Ascending aorta (tissue), 2 donors: ENCODE measurements at places on chromosomes 2 and 18.

GRCh38 chr2:122132147-122132691 is 376.8 kb downstream of the TSN start:
- no peaks in the 10 kb centered on the region for H3K27me3 ChIP-seq
- no peaks in the 10 kb centered on the region for H3K36me3 ChIP-seq
- H3K4me3 ChIP-seq: no peak overlapping the region
- no peak overlapping the region for H3K27ac ChIP-seq
- H3K4me1 ChIP-seq: no peaks in the 10 kb centered on the region
- no peak for DNase-seq

GRCh38 chr2:10493634-10494281 is 45.6 kb upstream of the ODC1 start:
- H3K27me3 ChIP-seq: no peaks in the 10 kb centered on the region
- DNase-seq: no peak
- H3K4me1 ChIP-seq: no peaks in the 10 kb centered on the region
- no peak overlapping the region for H3K27ac ChIP-seq
- no peaks in the 10 kb centered on the region for H3K36me3 ChIP-seq
- no peak overlapping the region for H3K4me3 ChIP-seq

- H3K4me1 ChIP-seq: no peaks in the 10 kb centered on the region
- H3K27me3 ChIP-seq: no peaks in the 10 kb centered on the region
- H3K4me3 ChIP-seq: no peak overlapping the region
- H3K27ac ChIP-seq: no peak overlapping the region
- no peak for DNase-seq
These were observed 83.5 kb downstream of the ROCK2 start for GRCh38 chr2:11260979-11261378.

GRCh38 chr2:201128033-201128432 is 12.1 kb downstream of the CFLAR start:
- peak overlapping the region; percentile 59 for H3K27ac ChIP-seq
- H3K36me3 ChIP-seq: peaks cover 5% of the 10 kb centered on the region
- no peak overlapping the region for H3K4me3 ChIP-seq
- DNase-seq: no peak

DNA sequence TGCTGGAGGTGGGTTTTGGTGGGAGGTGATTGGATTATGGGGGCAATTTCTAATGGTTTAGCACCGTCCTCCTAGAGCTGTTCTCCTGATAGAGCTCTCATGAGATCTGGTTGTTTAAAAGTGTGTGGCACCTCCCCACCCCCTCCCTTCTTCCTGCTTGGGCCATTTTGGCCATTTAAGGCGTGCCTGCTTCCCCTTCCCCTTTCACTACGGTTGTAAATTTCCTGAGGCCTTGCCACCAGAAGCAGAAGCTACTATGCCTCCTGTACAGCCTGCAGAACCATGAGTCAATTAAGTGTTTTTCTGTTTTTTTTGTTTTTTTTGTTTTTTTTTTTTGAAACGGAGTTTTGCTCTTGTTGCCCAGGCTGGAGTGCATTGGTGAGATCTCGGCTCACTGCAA is 335.7 kb upstream of the HS6ST1 start:
- DNase-seq: no peak
- H3K36me3 ChIP-seq: no peaks in the 10 kb centered on the region

DNA sequence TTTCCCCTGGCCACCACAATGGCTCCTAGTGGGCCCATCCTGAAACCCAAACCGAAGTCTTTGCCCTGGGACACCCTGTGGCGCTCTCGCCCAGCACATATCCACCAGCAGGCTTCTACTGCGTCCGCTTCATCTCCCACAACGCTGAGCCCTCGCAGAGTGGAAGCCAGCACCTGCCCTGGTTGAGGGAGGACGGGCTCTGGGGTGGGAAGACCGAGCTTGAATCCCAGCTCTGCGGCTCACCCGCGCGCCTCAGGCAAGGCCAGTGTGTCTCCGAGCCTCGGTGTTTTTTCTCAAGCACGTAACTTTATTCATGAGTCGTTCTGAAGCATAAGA is 15.6 kb downstream of the KLF11 start:
- no peak overlapping the region for H3K4me3 ChIP-seq
- no peaks in the 10 kb centered on the region for H3K4me1 ChIP-seq
- DNase-seq: no peak
- no peak overlapping the region for H3K27ac ChIP-seq
- H3K27me3 ChIP-seq: no peaks in the 10 kb centered on the region

DNA sequence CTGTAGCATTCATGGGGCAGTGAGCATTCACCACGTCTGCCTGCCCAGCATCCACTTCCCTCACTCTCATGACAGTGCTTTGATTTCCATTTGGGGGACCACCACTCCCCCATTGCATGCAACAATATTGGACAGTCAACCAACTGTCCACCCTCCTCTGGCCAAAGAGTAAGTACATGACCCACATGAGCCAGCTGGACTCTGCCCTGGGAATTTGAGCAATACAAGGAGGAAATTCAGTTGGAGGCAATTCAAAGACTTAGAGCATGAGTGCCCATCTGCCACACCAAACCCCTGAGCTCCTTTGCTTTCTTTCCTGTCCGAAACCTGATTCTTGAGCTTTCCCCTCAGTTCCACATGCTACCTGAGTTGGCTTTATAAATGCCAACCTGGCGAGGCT is 41.7 kb upstream of the PNO1 start:
- no peak for DNase-seq
- no peak overlapping the region for H3K4me3 ChIP-seq
- no peaks in the 10 kb centered on the region for H3K27me3 ChIP-seq
- no peaks in the 10 kb centered on the region for H3K36me3 ChIP-seq
- no peak overlapping the region for H3K27ac ChIP-seq
- H3K4me1 ChIP-seq: no peaks in the 10 kb centered on the region

GRCh38 chr2:164621764-164622105 is 453 bp upstream of the GRB14 start:
- H3K27ac ChIP-seq: no peak overlapping the region
- H3K4me3 ChIP-seq: peak overlapping the region; percentile 69
- H3K27me3 ChIP-seq: no peaks in the 10 kb centered on the region
- DNase-seq: no peak
- H3K4me1 ChIP-seq: no peaks in the 10 kb centered on the region

DNA sequence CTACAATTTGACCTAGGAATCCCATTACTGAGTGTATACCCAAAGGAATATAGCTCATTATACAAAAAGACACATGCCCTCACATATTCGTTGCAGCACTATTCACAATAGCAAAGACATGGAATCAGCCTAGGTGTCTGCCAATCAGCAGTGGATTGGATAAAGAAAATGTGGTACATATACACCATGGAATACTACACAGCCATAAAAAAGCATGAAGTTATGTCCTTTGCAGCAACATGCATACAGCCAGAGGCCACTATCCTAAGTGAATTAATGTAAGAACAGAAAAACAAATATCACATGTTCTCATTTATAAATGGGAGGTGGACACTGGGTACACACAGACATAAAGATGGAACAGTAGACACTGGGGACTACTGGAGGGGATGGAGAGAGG is 54.0 kb downstream of the GREB1L start:
- H3K27ac ChIP-seq: no peak overlapping the region
- H3K27me3 ChIP-seq: no peaks in the 10 kb centered on the region
- DNase-seq: no peak
- H3K4me1 ChIP-seq: no peaks in the 10 kb centered on the region
- no peaks in the 10 kb centered on the region for H3K36me3 ChIP-seq
- H3K4me3 ChIP-seq: no peak overlapping the region

DNA sequence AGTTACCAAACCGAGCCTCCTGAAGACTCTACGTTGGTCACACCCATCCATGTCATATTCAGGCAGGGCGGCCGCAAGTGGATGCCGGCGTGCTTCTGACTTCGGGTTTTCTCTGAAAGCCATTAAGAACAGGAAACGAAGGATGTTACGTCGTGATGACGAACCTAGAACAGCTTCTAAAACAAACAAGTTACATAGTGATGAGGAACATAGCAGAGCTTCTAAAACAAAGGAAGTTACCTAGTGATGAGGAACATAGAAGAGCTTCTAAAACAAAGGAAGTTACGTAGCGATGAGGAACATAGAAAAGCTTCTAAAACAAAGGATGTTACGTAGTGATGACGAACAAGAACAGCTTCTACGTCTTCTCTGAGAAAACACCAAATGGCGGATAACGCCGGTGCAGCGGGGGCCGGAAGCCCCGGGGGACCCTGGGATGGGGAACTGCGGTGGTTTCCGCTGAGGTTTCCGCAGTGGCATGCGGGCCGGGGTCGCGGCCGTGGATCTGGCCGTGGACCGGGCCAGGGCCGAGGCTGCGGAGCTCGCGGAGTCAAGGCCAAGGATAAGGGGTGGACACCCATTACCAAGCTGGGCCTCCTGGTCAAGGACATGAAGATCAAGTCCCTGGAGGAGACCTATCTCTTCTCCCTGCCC is 141.1 kb downstream of the SOCS6 start:
- H3K36me3 ChIP-seq: no peaks in the 10 kb centered on the region
- H3K4me3 ChIP-seq: no peak overlapping the region
- peak; percentile 38 for DNase-seq
- H3K27me3 ChIP-seq: no peaks in the 10 kb centered on the region
- no peak overlapping the region for H3K27ac ChIP-seq
- no peaks in the 10 kb centered on the region for H3K4me1 ChIP-seq

DNA sequence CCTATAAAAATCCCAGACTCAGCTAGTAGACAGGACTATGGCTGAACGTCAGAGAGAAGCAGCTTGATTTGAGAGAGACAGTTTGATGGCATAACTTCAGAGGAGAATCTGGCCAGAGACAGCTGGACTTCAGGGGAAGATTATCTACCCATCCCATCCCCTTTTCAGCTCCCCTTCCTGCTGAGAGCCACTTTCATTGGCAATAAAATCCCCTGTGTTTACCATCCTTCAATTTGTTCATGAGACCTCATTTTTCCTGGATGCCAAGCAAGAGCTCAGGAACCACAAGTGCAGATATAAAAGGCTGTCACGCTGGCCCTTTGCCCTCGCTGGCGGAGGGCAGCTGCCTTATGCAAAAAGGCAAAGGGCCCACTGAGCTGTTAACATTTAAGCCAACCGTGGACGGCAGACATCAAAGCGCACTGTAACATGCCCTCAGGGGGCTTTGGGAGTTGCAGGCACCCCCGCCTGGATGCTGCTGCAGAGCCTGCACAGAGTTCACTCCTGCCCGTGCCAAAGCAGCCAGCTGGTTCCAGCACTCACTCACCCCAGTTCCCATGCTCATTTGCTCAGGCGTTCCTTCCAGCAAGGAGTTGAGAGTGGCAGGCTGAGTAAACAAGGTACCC is 164.3 kb upstream of the PGAP1 start:
- no peaks in the 10 kb centered on the region for H3K4me1 ChIP-seq
- no peak for DNase-seq
- no peak overlapping the region for H3K4me3 ChIP-seq
- no peaks in the 10 kb centered on the region for H3K27me3 ChIP-seq
- no peak overlapping the region for H3K27ac ChIP-seq

DNA sequence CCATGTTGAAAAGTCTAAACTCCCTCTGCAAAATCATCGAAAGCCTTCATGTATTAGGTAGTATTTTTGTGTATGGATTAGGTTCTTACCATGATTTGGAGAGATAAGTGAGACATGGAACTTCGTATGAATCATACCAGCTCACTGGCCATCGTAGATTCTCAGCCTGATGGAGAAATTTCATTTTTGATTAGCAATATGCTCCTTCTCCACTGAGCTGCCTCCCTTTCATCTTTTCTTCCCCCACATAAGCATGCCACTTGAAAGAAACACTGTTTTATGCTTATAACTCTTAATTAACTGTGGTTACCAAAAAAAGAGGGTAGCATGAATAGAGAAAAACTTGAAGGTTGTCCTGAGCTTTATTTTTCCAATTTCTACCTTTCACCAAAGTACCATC is 111.9 kb downstream of the NCK2 start:
- no peak for DNase-seq
- H3K27me3 ChIP-seq: no peaks in the 10 kb centered on the region
- no peak overlapping the region for H3K27ac ChIP-seq
- no peak overlapping the region for H3K4me3 ChIP-seq

DNA sequence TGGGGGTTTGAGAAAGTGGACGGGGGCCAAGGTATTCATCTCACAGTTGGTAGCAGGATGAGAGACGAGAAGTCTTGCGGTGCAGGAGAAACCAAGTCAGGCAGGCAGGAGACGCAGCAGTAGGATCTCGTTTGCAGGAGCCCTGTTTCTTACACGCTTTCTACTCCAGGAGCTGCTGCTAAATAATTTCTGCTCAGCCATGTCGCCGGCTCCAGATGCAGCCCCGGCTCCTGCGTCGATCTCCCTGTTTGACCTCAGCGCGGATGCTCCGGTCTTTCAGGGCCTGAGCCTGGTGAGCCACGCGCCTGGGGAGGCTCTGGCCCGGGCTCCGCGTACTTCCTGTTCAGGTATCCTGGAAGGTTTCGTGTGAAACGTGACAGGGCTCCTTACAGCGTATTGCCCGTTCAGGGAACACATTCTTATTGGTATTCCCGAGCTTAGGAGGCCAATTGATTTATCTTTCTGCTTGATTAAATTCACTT is 494 bp downstream of the ANKZF1 start:
- no peaks in the 10 kb centered on the region for H3K27me3 ChIP-seq
- no peak for DNase-seq
- peaks cover 23% of the 10 kb centered on the region for H3K4me1 ChIP-seq
- H3K4me3 ChIP-seq: peak overlapping the region; percentile 96

DNA sequence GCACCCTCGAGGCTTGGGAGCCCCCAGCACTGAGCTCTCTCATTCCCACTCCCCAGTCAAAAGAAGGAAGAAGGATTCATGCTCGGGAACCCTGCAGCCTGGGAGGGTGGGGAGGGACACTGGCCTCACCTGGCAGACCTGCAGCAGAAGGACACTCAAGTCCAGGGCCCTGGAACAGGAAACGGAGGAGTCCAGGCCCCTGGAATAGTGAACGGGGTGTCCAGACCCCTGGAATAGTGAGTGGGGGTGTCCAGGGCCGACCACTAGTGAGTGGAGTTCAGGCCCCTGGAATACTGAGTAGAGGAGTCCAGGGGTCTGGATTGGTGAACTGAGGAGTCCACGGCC is 292.5 kb downstream of the NDUFA10 start:
- H3K27ac ChIP-seq: no peak overlapping the region
- H3K27me3 ChIP-seq: no peaks in the 10 kb centered on the region
- no peaks in the 10 kb centered on the region for H3K36me3 ChIP-seq
- peaks cover 2% of the 10 kb centered on the region for H3K4me1 ChIP-seq
